ENCODE measurements at places on chromosomes 4 and X. TPM values are rescaled to one million over a fixed set of nuclear protein-coding genes. Genes with fewer than 3 reads are reported as not detected.

DNA sequence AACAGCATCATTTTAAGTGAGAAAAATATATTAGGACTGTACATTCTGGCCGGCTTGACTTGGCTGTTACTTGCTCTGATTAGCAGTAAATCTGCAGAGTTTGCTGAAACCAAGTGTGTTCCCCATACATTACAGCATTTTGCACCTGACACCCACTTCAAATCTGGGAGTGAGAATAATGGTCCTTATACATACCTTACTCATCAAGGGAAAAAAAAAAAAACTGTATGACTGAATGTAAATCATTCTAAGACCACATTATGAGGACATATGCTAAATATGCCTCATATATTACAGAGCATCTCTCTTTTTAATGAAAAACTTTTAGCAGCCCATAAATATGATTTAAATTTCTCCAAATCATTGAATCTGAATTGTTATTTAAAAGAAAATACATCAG is 406.7 kb downstream of the SPOCK3 start:
- H3K4me3 ChIP-seq: no peak overlapping the region
- H3K27ac ChIP-seq: no peak overlapping the region
- no peaks in the 10 kb centered on the region for H3K36me3 ChIP-seq
- peaks cover 3% of the 10 kb centered on the region for H3K27me3 ChIP-seq

GRCh38 chr4:126800575-126801141 is 832.1 kb upstream of the INTU start:
- H3K36me3 ChIP-seq: no peaks in the 10 kb centered on the region
- H3K27me3 ChIP-seq: no peaks in the 10 kb centered on the region
- H3K27ac ChIP-seq: no peak overlapping the region
- peaks cover 16% of the 10 kb centered on the region for H3K4me1 ChIP-seq
- H3K4me3 ChIP-seq: no peak overlapping the region

GRCh38 chr4:156977435-156978160 is 6.0 kb upstream of the PDGFC start:
- no peak for DNase-seq
- H3K27me3 ChIP-seq: no peaks in the 10 kb centered on the region
- H3K36me3 ChIP-seq: no peaks in the 10 kb centered on the region
- H3K4me1 ChIP-seq: peaks cover 54% of the 10 kb centered on the region

DNA sequence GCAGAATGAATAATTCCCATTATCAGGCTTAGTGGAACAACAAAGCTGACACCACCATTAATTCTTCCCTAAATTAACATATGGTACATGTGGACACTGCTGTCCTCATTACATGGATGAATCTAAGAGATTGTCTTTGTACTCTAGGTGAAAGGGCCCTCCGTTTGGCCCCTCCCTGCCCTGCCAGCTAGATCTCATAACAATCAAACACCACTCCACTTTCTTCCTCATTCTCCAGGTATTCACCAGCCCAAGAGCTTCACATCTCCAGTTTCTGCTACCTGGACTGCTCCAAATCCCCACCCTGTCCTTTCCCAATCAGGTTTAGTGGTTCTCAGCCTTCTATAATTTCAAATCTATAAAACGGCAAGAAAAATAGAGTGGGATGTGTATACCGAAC is 3.8 kb downstream of the HSD17B11 start:
- DNase-seq: no peak
- no peak overlapping the region for H3K4me3 ChIP-seq
- H3K27ac ChIP-seq: no peak overlapping the region

CENPVL3 gene
- not detected for total RNA-seq

DNA sequence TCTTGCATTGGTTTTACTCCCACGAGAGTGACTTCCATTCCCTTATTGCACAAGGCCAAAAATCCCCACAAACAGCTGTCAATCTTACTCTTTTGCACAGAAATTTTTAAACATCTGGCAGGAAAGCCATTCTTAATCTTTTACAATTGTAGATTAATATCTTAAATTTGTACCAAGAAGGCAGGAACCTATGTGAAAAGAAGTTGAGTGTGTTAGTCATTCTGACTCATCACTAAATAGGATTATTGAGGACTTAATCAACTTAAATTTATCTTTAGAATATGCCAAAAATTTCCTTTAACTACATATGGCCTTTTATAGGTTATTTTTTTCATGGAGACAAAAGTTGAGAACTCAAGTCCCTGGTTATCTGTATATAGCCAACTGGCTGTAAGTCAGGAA is 49.0 kb upstream of the VEGFC start:
- no peak for DNase-seq
- peaks cover 5% of the 10 kb centered on the region for H3K36me3 ChIP-seq
- H3K4me3 ChIP-seq: no peak overlapping the region

DNA sequence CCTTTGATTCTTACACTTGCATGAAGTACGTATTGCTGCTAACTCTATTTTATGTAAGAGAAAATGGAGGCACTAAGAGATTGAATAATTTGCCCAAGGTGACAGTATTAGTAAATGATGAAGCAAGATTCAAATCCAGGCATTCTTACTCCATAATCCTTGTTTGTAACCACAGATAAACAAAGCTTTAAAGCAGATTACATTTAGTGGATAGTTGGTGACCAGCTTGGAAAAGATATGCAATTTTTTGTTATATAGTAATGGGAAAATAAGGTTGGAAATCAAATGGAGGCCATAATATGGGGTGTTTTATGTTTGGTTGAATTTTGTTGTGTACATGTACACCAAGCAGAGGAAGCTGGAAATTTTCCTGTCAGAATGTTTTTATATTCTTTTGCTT is 30.8 kb downstream of the MND1 start:
- no peak overlapping the region for H3K27ac ChIP-seq
- DNase-seq: no peak
- peaks cover 13% of the 10 kb centered on the region for H3K4me1 ChIP-seq

DNA sequence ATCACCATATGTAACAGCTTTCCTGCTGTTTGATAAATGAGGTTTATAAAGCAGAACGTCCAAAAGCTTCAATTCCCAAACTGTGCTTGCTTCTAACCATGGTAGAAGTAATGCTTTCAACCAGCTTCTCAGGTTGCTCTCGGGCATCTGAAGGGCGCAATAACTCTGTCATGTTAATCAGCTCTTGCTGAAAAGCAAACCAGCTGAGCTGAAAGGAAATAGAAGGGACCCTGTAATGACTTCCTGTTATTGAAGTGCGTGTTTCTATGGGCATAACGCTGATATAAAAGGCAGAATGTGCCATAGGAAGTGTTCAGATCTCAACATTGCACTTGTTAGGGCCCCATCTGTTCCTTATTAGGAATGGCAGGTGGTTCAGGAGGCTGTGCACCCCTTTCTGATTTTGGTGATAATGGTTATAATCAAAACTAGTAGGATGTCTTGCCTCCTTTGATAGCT is 21.2 kb downstream of the HERC3 start:
- H3K27ac ChIP-seq: peak overlapping the region; percentile 77
- no peaks in the 10 kb centered on the region for H3K36me3 ChIP-seq
- no peak overlapping the region for H3K4me3 ChIP-seq
- H3K27me3 ChIP-seq: no peaks in the 10 kb centered on the region
- peaks cover 55% of the 10 kb centered on the region for H3K4me1 ChIP-seq
- DNase-seq: no peak

- no peaks in the 10 kb centered on the region for H3K36me3 ChIP-seq
- H3K4me1 ChIP-seq: peaks cover 5% of the 10 kb centered on the region
- no peak overlapping the region for H3K27ac ChIP-seq
- H3K27me3 ChIP-seq: no peaks in the 10 kb centered on the region
Measured at GRCh38 chr4:69831646-69832325, 28.2 kb downstream of the SULT1E1 start.

DNA sequence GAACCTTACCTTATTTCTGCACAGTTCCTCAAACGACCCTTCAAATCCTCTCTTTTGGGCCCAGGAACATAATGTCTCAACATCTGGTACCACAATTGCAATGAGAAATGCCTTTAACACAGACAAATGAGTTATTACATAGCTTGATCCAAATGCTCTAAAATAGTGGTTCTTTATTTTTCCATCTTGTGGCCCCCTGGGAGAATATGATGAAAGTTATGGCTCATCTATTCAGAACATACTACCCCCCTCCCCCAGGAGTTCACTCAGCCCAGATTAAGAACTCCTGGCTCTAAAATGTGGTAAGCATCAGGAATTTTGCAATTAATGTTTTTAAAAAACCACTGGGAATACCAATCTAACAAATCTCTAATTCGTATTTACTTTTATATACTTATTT is 23.9 kb upstream of the CENPU start:
- DNase-seq: no peak
- no peaks in the 10 kb centered on the region for H3K27me3 ChIP-seq
- no peak overlapping the region for H3K4me3 ChIP-seq
- peaks cover 40% of the 10 kb centered on the region for H3K4me1 ChIP-seq

TMEM271 gene
- not detected for total RNA-seq

GAGE2A gene
- total RNA-seq: not detected

DNA sequence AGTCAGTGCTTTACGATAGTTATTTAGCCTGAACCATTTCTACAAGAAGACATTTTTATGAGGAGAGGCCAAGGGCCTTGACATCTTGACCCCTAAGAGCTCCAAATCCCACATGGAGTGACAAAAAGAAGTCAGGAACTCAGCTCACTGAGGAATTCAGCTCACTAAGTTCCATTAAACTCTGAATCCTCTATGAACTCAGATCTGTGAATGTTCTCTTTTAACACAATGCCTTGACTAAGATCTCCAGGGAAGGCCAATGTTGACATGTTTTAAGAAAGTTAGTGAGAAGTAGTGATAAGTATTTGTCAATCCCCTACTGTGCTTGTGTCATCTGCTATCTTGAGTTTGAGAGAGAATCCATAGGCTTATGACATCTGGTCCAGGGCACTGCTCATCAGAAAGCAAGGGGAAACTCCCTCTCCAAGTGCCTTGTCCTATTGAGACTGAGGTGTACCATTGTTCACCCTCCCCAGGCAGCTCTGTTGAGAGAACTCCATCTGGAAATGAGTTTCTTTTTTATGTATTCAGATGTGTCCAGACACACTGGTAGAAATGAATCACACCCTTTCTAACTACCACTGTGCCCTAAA is 68.7 kb upstream of the PCDH19 start:
- peaks cover 1% of the 10 kb centered on the region for H3K27me3 ChIP-seq
- H3K27ac ChIP-seq: no peak overlapping the region
- peaks cover 5% of the 10 kb centered on the region for H3K4me1 ChIP-seq
- H3K4me3 ChIP-seq: no peak overlapping the region
- no peaks in the 10 kb centered on the region for H3K36me3 ChIP-seq
- DNase-seq: no peak

DNA sequence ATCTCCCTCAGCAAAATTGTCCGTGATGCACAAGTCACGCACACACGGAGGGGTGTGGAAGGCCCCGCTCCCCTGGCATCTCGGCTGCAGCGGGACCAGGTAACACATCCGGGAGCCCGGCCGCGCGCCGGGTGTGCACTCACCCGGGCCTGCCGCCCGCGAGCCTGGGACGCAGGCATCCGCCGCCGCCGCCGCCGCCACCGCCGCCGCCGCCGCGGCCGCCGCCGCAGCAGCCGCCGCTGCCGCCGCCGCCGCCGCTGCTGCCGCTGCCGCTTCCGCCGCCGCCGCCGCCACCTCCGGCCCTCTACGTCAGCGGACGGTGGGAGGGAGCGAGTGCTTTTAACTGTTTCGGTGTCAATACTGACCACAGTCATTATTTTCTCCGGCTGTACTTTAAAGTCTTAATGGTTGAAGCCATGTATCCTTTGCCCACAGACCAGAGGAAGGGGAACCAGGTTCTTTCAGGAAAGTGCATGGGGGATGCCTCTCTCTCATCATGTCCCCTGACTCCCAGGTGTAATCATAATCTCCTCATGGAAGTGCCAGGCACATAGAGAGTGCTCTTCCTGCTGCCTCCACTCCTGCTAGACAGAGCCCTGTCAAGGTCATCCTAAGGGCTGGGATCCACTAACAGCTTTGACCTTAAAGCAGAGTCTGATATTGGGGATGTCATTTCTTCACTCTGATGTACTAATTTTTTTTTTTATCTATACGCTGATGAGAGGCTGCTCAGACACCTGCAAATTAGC is 38.0 kb downstream of the MAGEE2 start:
- no peaks in the 10 kb centered on the region for H3K27me3 ChIP-seq
- H3K4me1 ChIP-seq: peaks cover 10% of the 10 kb centered on the region
- H3K4me3 ChIP-seq: peak overlapping the region; percentile 70
- no peak for DNase-seq

GRCh38 chr4:139734875-139735380 is 69.3 kb downstream of the MGST2 start:
- peak overlapping the region; percentile 79 for H3K27ac ChIP-seq
- H3K4me3 ChIP-seq: peak overlapping the region; percentile 77
- no peaks in the 10 kb centered on the region for H3K27me3 ChIP-seq
- H3K4me1 ChIP-seq: peaks cover 18% of the 10 kb centered on the region
- no peak for DNase-seq
- H3K36me3 ChIP-seq: no peaks in the 10 kb centered on the region

FAM47E gene
- total RNA-seq: 0.73 TPM
